ENCODE measurements at places on chromosomes 12 and 14.

DNA sequence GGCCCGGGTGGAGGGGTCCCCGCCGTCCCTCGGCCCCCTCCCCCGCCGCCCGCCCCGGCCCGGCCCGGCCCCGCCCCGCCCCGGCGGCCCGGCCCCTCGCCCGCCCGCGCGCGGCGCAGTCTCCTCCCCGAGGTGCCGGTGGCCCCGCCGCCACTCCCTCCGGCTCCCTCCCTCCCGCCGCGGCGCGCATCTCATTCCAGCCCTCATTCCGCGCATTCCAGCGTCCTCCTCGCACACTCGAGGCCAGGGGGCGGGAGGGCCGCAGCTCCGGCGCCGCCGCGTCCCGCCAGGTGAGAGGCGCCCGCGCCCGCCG is at the start of gene TEAD4:
Gene TEAD4, plus strand, starts transcription at position 206 of the 313 bp plus-strand sequence.
- DNase-seq = no peak

DNA sequence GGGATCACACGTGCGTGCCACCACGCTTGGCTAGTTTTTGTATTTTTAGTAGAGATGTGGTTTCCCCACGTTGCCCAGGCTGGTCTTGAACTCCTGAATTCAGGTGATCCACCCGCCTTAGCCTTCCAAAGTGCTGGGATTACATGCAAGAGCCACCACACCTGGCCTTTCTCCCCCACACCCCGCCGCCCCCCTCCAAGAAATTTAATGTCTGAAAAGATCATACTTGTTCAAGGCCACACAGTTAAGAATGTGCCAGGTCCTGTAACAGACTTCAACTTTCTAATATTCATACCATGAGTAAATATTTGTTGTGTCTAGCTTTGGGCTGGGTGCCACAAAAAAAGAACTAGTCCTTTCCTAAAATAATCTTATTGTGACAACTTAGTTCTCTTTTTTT is 9.1 kb downstream of the GATC start:
- DNase-seq = no peak

DNA sequence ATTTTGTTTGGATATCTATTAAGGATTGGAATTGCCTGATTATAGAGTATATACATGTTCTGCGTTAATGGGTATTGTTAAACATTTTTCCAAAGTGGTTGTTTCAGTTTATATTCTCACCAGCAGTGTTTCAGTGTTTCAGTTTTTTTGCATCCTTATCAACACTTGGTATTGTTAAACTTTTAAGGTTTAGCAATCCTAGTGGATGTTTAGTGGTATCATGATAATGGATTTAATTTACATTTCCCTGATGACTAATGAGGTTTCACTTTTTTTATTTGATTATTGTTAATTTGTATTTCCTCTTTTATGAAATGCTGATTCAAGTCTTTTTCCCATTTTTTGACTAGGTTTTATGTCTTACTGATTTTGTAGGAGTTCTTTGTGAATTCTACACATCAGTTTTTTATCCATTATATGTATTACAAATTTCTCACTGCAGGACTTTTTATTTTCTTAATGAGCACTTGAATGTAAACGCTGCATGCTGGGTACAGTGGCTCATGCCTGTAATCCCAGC is 23.7 kb downstream of the YLPM1 start:
- no peak for DNase-seq

GRCh38 chr14:76434220-76434619 is 58.3 kb downstream of the ESRRB start:
- DNase-seq = no peak

GRCh38 chr14:90820958-90821357 is 4.7 kb upstream of the TTC7B start:
- DNase-seq = no peak

DNA sequence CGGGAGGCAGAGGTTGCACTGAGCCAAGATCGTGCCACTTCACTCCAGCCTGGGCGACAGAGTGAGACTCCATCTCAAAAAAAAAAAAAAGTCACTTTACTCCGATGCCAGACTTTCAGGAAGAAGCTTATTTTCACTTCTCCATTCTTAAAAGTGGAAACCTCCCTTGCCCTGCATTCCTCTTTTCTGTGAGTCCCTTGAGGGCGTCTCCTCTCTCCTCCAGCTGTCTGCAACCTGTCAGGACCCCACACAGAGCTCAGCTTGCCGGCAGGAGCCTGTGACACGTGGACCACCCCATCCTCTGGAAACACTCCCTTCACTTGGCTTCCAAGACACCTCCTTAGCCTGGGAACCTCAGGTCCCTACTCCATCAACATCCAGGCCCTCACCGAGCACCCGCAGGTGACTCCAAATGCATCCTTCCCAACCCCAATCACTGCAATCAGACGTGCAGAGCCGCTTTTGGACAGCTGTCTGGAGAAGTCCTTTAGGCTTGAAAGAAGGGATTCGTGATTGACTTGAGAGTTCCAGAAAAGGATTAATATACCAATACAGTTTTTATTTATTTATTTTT is 34.3 kb downstream of the SLC15A4 start:
- no peak for DNase-seq
